ENCODE measurements at places on chromosomes 1 and 21. TPM values are rescaled to one million over a fixed set of nuclear protein-coding genes. Genes with fewer than 3 reads are reported as not detected.

DNA sequence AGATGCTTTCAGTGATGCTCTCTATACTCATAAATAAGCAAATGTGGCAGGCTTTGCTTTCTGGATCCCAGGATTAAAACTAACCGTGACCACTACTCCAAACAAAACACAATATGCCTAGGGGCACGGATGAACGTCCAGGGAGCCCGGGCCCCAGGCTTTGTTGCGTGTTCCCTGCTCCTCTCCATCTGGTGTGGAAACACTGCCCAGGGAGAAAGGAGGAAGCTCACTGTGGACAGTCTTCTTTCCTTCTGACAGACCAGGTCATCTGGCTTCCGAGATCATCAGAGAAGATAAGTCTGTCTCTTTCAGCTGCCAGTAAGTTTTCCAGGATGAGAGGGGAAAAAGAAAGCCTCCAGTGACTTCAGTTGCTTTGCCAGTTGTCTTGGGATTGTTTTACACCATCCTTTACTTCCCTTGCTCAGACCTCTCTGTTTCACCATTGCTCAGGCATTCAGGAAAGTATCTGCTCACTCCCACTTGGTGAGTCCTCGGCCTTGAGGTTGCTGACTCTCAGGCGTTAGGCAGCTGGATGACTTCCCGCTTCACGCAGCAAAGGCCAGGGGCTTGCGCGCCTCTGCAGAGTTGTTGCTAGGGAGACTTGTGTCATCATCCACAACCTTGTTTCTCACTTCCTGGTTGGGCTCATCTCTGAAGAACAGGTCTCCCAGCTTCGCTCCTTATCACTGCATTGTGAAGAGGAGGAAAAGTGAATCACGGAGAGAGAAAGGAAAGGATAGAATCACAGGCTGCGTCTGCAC lies 20.6 kb upstream of the PGD start:
- peak; percentile 95 for DNase-seq

- DNase-seq: no peak
Measured at GRCh38 chr1:7224081-7224534, 438.9 kb downstream of the CAMTA1 start.

DNA sequence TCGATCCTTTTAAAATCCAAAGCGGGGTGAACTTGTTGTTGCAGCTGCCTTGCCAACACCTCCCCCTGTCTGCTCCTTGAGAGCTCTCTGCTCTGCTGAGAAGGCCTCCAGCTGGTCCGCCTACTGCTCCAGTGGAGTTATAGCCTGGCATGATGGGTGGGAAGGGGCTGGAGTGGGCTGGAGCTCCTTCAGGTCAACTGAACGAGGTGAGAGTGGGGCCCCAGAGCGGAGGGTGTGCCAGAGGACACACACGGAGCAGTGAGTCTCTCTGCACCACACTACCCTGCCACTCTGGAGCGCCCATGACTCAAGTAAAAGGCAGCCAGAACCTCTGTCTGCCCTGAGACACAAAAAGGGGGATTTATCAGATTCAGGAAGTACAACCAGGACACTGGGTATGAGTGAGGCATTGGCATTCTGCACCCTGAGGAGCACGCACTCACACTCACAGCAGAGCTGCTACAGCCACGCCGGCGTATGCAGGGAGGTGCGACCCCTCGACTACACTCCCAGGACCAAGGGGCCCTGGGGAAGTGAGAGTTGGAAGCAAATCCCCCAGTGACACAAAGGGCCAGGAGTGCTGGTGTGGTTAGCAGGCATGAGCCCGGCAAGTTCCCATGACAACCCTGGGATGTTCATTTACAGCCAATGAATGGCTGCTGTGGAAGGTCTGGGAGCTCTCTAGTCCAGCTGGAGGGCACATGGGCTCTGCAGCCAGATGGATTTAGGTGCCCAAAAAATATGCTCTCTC lies 28.0 kb upstream of the EVA1B start:
- DNase-seq: peak; percentile 86

GUCA2B gene
- total RNA-seq: not detected

DNA sequence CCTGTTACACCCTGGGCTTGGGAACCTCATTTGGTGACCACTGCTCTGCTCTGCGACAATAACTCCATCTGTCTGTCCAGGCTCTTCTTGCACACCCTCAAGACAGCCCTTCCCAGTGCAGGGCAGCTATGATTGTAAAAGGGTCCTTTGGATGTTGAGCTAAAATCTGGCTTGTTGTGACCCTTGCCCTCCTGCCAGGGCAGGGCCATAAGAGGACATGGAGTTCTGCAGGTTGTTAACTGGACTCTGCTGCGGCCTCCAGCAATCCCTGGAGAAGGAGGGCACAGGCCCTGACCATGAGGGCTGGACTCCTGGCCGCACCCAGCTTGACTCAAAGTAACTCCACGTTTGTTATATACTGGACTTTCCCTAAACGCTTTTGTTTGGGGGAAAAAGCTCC lies 41.2 kb downstream of the DHCR24 start:
- no peak for DNase-seq

C2CD4D gene
- total RNA-seq: not detected

DNA sequence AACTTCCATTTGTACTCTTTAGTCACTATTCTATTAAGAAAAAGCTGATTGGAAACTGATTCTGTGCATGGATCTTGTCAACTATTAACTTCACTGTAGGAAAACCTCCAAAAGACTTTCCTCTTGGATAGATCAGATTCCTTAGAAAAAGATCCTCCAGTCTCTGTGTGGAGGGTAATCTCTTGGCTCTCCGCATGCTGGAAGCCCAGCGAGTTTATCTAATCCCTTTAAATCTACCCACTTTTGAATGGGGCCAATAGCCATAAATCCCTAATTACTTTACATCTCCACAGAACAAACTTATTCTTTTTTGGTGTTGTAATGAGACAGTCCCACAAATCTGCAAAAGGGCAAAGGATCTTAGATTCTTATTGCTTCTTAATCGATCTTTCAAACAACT lies 1206.4 kb upstream of the ADGRL4 start:
- DNase-seq: no peak

DNA sequence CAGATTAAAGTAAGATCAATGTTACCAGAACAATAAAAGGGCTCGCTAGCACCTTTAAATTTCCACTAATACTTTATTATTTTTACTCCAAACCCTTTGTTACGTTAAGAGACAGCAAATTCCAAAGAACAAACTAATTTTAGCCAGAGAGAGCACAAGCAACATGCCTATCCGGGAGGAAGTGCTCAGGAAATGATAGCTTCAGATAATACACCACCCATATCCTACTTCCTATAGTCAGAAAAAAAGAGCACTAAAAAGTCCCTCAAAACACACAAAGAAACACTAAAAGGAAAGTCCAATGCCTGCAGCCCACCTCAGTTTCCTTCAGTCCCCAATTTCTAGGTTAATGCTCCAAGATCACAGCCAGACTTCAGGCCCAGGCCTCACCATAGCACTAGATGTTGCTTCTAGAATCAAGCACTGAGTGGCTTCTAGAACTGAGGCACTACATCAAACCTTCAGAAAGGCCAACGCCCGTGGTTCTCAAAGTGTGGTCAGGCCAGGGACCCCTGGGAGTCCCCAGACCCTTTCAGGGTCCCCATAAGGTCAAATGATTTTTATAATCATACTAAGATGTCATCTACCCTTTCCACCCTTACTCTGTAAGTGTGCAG lies 142.6 kb downstream of the PSMG1 start:
- no peak for DNase-seq

Data from IMR-90 (cell line).